ENCODE measurements at places on chromosomes 1 and 21. TPM values are rescaled to one million over a fixed set of nuclear protein-coding genes. Genes with fewer than 3 reads are reported as not detected.

- peak; percentile 35 for DNase-seq
Measured at GRCh38 chr1:29690156-29690555, 453.8 kb downstream of the PTPRU start.

- no peak for DNase-seq
Measured at GRCh38 chr1:111422546-111423391, 4.8 kb downstream of the OVGP1 start.

DNA sequence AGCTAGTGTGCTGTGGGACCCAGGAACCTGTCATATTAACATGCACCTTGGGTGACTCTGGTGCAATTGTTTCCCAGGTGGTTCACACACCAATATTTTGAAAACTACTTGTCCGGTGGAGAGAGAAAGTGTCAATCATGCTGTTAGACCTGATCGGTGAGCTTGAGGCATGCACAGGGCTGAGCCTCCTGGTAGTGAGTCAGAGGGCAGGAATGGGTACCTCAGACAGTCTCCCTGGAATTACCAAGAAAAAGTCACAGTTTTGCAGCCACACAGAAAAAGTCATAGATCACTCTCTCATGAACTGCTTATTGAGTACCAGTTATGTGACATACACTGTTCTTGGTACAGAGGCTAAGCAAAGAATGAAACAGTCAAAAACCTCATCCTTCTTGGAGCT lies 140.1 kb upstream of the NFIA start:
- no peak for DNase-seq

DNA sequence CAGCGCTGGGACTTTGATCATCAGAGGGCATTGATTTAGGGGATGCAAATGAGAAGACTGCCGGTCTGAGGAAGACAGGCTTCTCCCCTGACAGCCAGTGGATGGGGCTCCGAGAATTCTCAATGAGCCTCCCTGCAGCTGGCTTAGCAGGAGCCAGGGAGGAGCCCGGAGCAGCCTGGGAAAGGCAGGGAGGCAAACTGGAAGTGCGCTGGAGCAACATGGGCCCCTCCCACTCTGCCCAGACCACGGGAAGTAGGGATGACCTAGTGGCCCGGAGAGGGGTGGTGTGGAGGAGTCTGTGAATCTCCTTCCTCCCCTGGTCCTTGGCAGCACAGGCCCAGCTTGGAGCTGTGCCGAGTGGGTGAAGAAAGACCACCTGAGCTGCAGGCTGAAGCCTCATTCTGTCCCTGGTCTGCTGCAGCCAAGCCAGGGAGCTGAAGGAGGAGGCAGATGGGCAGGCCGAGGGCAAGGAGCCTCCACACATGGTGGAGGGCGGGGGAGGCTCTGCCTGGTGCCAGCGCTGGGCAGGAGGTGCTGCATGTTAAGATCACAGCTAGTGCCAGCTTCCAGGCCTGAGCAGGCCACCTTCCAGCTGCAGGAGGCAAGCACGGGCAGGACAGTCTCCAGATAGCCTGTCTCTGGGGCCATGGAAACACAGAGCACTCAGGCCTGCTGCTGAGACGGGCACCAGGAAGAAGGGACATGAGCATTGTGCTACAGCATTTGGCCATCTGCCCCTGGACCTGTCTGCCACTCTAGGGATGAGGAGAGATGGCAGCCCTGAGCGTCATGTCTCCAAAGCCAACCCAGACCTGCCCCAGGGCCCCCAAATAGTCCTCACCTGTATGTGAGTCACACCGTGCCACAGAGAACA lies 12.2 kb upstream of the CLSTN1 start:
- DNase-seq, result peak; percentile 88

LRRC41 gene
- total RNA-seq, result 70.0 TPM

All from mesenteric fat pad (tissue), 1 donor.